Breast epithelium (tissue), 4 donors: ENCODE measurements at places on chromosomes 7 and 10. TPM values are rescaled to one million over a fixed set of nuclear protein-coding genes. Genes with fewer than 3 reads are reported as not detected.

The UBE2D4 gene
- 34.1 TPM for total RNA-seq

The TWIST1 gene
- total RNA-seq: 60.0 TPM

The TMEM213 gene
- not detected for total RNA-seq

The RAB18 gene
- 68.6 TPM for total RNA-seq

The ALOX5 gene
- total RNA-seq: 33.4 TPM

The GNAT3 gene
- not detected for total RNA-seq

The ODAD2 gene
- total RNA-seq: not detected

The CNTNAP2 gene
- total RNA-seq: 0.29 TPM

The DGKB gene
- total RNA-seq: 0.44 TPM

The PDE6C gene
- total RNA-seq: not detected

The HOXA7 gene
- total RNA-seq: 8.8 TPM

The GFRA1 gene
- 98.5 TPM for total RNA-seq

The BLVRA gene
- 62.9 TPM for total RNA-seq
